ENCODE measurements at places on chromosomes 16 and 17. TPM values are rescaled to one million over a fixed set of nuclear protein-coding genes. Genes with fewer than 3 reads are reported as not detected.

DNA sequence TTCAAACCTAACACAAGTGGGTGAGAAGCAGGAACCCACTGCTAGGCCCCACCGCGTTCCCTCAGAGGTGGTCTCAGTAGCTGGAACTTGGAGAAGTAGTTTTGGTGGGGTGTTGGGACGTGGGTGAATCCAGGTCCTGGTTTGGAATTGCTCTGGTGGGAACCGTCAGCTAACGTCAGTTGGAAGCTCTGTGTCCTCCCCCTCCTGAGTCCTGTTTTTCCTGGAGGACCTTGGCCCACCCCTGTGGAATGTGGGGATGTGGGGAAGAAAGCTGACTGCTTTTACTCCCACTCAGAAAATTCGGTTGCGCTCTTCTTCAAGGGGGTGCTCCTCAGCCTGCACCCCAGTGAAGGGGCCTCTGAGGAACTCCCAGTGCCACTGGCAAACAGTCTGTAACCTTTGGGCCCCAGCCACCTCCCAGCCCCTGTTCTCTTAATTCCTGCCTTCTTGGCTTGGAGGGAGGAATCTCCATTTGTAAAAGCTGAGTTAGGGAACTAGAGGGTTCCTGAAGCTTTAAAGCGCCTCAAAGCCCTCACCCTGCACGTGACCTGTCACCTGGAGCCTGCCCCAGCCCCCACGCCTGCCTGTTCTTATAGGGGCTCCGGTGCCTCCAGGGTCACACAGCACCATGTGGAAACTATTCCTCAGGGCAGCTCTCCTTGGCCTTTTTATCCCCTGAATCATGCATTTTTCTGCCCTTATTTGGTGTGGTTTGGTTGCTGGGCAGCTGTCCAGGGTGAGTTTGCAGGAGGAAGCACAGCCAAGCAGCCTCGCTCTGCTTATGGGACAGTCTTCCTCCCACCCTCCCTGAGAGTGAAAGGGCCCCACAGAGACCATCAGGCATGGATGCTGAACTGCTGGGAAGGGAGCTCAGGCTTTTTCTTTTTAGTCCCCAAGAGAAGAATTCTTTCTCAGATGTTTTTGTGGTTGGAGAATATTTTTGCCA is 16.2 kb upstream of the NAGLU start:
- no peak for DNase-seq

- no peak for DNase-seq
Observed at GRCh38 chr16:50902457-50902856, 160.6 kb downstream of the CYLD start.

The CDT1 gene
- total RNA-seq: 90.9 TPM

The CMTM1 gene
- 9.1 TPM for total RNA-seq

The CD300LD gene
- total RNA-seq: not detected

The GPR139 gene
- total RNA-seq: not detected

GRCh38 chr17:29149431-29150064 is 30.6 kb downstream of the MYO18A start:
- no peak for DNase-seq

DNA sequence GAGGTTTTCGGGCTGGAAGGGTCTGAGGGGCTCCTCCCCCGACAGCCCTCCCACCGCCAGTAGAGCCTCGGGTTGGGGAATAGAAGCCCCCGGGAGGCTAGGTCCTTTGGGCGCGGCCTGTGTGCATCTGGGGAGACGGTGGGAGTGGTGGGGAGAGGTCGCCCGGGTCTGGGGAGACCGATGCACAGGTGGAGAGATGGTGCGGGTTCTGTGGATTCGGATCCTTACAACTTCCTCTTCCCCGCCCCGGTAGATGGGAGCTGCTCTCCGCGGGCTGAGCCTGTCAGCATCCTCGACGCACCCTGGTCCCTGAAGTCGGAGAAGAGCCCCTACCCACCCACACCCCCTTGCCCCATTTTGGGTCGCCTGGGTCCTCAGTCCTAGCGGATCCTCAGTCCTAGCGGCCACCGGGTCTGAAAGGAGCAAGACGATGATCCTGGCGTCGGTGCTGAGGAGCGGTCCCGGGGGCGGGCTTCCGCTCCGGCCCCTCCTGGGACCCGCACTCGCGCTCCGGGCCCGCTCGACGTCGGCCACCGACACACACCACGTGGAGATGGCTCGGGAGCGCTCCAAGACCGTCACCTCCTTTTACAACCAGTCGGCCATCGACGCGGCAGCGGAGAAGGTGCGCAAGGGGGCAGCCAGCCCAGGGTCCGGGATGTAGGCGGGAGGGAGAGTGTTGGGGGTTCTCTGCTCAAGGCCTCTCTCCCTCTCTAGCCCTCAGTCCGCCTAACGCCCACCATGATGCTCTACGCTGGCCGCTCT is 790 bp downstream of the BCKDK start:
- no peak for DNase-seq

- DNase-seq: no peak
Observed at GRCh38 chr16:81732699-81733098, 46.4 kb upstream of the PLCG2 start.

DNA sequence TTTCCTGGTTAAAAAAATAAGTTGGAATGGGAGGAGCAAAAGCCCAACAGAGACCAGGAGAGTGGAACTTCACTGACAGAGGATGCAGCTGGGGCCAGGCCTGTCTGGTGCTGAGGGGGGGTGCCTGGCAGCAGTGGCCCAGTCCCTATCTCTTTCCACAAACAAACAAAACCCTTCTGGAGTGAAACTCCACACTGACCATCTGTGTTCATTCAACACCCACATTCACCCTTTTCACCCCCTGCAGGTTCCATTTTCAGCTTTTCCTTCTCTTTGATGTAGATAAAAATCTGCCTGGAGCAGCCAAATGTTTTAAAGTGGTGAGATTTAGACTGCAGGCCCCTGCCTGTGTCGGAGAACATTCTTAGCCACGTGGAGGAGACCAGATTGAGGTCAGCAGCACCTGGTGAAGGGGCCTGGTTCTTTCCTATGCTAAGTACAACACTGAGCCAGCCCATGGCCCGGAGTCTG is 161.4 kb upstream of the CDH11 start:
- no peak for DNase-seq

The HYDIN gene
- total RNA-seq: not detected

DNA sequence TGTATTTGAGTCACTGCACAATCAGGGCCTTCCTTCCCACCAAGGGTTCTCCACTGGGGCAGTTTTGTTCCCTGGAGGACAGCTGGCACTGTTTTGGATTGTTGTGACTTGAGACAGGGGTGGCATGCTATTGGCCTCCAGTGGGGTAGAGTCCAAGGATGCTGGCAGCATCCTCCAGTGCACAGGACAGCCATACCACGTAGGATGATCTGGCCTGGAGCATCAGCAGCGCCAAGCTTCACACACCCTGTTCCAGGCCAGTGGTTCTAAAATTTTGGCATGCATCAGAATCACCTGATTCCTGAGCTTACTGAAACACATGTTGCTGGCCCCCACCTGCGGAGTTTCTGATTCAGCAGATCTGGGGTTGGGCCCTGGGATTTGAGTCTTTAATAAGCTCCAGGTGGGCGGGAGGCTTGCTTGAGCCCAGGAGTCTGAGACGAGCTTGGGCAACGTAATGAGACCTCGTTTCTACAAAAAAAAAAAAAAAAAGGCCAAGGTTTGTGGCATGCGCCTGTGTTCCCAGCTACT is 83.2 kb downstream of the MGAT5B start:
- no peak for DNase-seq

- DNase-seq: no peak
Observed at GRCh38 chr17:49579522-49579921, 3.9 kb downstream of the NXPH3 start.

- no peak for DNase-seq
Observed at GRCh38 chr16:19850131-19850817, 34.4 kb downstream of the GPRC5B start.

The CPHXL2 gene
- not detected for total RNA-seq

DNA sequence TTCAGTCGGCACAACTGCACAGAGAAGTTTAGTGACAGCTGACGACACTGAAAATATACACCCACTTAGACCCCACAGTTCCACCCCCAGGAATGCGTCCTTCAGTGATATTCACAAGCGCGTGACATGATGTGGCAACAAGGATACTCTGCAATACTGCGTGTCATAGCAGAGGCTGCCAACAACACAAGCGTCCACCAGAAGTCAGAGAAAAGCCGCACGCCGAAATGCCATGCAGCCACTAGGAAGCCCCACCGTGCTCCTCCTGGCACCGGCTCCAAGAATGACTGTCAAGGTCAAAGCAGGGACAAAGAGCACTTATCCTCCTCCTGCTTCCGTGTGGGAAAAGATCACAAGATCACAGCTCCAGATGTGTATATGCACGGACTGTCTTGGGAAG is 3.5 kb downstream of the ATP2A3 start:
- no peak for DNase-seq

DNA sequence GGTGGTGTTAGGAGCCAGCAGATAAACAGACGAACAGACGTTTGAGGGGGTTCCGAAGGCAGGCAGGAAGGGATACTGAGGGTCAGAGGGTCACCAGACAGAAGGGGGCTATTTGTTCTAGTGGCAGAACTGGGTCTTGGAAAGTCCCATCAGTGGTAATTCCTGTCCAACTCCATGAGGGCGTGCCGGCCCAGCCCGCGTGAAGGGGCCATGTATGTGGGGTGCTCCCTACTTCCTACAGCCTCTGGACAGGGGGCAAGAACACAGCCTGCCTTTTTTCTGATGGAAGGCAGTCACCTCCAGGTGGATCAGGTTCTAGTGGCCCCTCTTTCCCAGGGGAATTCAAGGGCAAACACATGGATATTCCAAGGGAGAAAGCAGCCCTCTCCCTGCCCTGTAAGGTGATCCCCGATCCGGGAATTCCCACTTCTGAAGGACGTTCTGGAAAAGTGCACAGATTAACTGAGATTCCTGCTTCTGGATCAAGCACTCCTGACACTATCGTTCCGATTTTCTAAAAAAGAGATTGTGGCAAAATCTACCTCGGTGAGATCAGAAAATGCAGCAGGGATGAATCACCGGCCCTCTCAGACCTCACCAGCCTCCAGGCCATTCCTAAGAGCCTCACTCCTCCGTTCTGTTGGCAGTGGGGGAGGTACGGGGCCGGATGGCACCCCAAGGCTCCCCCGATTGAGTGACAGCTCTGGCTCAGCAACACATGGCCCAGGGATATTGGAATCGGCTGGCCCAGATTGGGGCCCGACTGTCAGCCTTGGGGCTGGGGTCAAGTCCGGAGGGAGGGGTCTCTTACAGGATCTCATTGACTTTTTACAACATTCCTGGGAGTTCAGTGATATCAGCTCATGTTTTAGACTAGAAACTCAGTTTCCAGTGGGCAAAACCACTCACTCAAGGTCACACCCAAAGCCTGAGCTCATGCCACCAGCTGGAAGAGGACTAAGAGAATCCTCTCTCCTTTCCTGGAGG is 12.4 kb downstream of the STX1B start:
- no peak for DNase-seq

The MRPL10 gene
- 54.1 TPM for total RNA-seq

DNA sequence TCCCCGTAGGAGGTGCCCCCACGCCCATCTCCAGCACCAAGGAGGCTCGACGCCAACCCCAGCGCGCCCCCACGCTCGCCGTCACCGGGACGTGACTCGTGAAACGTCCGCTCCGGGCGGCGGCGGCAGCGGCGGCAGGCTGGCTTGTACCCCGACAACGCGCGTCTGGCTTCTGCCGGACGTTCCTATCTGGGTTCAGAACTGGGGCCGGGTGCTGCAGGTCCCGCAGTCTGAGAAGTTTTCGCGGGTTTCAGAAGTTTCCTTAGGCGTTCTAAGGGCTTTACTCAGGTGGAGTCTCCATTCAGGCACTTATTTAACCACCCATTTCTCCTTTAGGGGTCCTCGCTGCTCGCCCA is 672 bp upstream of the ALKBH5 start:
- peak; percentile 79 for DNase-seq

The CA7 gene
- 0.59 TPM for total RNA-seq

DNA sequence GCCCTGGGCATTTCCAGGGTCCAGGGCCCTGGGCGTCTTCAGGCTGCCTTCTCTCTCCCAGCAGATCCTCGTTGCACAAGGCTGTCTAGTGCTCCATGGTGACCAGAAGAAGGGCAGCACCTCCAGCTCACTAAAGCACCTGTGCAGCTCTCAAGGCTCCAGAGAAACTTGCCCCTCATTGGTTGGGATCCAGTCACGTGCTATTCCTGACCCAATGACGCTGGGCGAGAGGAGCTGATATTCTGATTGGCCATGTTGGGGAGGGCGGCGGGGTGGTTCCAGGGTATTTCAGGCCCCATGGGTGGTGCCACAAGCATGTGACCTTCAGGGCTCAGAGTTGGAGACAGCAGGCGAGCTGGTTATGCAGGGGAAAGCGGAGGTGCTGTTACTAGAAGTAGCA is 309.1 kb downstream of the TOX3 start:
- DNase-seq: no peak

Measured in activated T-helper 2 cell treated with anti-CD3 and anti-CD28 coated beads, Interferon-gamma antibody, Interleukin-2, Interleukin-4, amounts not matched to agents 10 μg/mL and 5 μg/mL and 100 μg/mL, durations not matched to agents 14 hours and 24 hours and 36 hours (primary cell).